Amniotic stem cell (primary cell): ENCODE measurements at places on chromosomes 13 and 19.
A peak's percentile ranks its signal among the peaks of the same experiment; 100 is the strongest.

- no peak for DNase-seq
Measured at GRCh38 chr19:2188708-2189385, 25.1 kb downstream of the DOT1L start.

GRCh38 chr19:7706188-7706954 is 4.4 kb upstream of the FCER2 start:
- DNase-seq: no peak

GRCh38 chr13:42189061-42189460 is 82.9 kb upstream of the AKAP11 start:
- DNase-seq: no peak

GRCh38 chr19:18432275-18433014 is 5.5 kb downstream of the ISYNA1 start:
- DNase-seq: no peak

- peak; percentile 20 for DNase-seq
Measured at GRCh38 chr13:41054212-41054877, 7.0 kb upstream of the WBP4 start.

GRCh38 chr19:4266253-4267000 is 12.6 kb upstream of the SHD start:
- DNase-seq: no peak

DNA sequence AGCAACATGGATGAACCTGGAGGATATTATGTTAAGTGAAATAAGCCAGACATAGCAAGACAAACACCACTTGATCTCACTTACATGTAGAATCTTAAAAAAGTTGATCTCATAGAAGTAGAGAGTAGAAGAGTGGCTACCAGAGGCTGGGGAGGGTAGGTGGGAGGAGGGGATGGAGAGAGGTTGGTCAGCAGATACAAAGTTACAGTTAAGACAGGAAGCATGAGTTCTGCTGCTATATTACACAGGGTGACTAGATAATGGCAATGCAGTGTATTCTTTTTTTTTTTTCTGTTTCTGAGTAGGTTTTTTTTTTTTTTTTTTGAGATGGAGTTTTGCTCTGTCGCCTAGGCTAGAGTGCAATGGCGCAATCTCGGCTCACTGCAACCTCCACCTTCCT is 15.2 kb upstream of the THSD1 start:
- DNase-seq: no peak

DNA sequence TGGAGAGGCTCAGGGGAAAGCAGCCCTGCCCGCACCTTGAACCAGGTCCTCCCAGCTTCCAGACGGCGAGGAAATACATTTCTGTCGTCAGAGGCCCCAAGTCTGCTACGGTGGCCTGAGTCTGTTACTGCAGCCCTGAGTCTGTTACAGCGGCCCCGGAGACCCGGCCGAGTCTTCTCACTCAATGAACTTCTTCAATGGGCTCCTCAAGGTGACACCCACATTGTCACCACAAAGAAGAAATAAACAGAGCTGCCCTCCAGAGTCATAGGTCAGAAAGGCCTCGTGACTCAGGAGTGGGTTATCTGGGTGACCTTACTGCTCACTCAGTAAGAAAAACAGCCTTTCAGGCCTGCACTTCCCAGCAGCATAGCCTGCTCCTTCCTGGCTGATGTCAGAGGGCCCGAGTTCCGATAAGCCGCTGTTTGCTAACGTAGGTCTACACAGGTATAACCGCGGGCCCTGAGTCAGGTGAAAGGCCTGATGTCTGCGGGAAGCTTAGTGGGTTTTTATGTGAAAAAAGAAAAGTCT is 66.9 kb upstream of the TM9SF2 start:
- no peak for DNase-seq

DNA sequence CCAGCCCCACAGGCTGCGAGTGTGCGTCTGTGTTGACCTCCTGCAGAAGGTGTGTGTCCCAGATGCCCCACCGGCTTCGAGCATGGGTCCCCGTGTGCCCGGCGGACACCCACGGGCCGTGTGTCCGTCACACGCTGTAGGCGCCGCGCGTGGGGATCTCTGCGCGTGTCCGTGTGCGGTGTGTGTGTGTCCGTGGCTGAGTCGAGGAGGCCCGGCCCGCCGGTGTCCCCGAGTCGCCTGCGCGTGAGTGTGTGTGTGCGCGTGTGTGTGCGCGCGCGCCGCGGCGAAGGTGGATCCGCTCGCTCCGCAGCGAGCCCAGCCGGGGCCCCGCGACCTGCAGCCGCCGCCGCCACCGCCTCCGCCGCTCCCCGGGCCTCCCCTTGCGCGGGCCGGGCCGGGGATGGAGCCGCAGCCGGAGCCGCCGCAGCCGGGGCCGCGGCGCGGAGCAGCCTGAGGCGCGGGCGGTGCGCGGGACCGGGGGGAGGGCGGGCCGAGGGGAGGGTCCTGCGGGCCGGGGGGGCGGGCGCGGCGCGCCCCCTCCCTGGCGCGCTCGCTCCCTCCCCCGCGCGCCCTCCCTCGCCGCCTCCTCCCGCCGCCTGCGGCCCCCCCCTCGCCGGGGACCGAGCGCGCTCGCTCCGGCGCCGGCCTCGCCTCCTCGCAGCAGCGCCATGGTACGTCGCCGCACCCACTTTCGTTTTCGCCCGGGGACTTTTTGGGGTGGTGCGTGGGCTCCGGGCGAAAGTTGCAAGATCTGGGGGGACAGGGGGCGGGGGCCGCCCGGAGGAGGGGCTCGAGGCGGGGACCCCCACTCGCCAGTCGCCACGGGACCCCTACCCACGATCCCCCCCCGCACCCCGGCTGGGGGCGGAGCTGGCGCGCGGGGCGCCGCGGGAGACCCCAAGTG is 7.1 kb upstream of the NFIC start:
- DNase-seq: no peak

DNA sequence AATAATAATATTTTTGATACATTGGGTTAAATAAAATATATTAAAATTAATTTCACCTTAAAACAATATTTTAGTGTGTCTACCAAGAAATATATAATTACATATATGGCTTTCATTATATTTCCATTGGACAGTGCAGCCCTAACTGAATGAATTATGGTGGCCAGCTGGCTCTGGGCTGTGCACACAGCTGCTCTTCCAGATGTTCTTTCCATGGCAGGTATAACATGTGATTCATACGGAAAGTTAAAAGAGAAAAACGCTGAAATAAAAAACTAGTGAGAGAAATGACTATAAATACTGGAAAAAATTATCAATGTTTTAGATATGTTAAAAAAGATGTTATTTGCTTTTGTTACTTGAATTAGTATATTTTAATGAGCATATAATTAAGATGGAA is 216.3 kb downstream of the RGCC start:
- DNase-seq: no peak

GRCh38 chr19:46015687-46016425 is 7.0 kb downstream of the PGLYRP1 start:
- no peak for DNase-seq
